Effector CD4-positive, alpha-beta T cell (primary cell): ENCODE measurements at places on chromosomes 1 and 21.

GRCh38 chr1:19645411-19646251 lies 1.5 kb downstream of the NBL1 start:
- no peak for DNase-seq

DNA sequence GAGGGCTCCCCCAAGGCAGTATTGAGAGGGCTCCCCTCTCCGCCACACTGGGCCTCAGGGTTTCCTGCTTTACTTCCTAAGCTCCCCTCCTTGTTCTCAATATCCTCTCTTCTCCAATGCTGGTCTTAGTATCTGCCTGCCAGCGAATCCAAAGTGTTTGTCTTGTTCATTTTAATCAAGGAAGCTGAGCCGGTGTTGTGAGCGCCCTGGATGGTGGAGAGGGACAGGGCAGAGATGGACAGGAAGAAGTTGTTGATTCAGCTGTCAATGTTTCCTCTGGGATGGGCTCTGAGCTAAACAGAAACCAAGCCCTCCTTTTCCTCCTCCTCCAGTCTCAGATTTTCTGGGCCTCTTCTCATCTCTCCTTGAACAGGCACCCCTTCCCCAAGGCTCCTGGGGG lies 5.4 kb downstream of the OLFML3 start:
- DNase-seq, result no peak

DNA sequence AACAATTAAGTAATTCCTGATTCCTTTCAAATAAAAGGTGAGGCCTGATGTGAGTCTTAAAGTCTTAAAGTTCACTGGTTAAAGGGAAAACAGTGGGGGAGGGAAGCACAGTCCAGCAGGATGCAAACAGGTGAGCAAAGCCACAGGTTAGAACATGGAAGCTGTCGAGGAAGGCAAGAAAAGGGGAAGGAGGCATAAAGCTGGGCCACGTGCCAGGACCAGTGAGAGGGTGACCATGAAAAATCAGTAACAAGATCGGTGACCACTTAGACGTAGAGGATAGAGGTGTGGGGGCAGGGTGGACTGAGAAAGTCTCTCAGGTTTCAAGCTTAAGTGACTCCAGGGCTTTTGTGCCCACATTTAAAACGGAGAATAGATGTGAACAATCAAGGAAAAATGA lies 231.3 kb downstream of the SETD4 start:
- no peak for DNase-seq

GRCh38 chr21:41651406-41651805 lies 115.4 kb downstream of the RIPK4 start:
- no peak for DNase-seq

- no peak for DNase-seq
Observed at GRCh38 chr21:45153358-45154318, 79.3 kb downstream of the ADARB1 start.

- DNase-seq, result no peak
Observed at GRCh38 chr1:230502306-230502705, 76.2 kb upstream of the PGBD5 start.

GRCh38 chr1:91872000-91872399 lies 14.0 kb downstream of the TGFBR3 start:
- no peak for DNase-seq

DNA sequence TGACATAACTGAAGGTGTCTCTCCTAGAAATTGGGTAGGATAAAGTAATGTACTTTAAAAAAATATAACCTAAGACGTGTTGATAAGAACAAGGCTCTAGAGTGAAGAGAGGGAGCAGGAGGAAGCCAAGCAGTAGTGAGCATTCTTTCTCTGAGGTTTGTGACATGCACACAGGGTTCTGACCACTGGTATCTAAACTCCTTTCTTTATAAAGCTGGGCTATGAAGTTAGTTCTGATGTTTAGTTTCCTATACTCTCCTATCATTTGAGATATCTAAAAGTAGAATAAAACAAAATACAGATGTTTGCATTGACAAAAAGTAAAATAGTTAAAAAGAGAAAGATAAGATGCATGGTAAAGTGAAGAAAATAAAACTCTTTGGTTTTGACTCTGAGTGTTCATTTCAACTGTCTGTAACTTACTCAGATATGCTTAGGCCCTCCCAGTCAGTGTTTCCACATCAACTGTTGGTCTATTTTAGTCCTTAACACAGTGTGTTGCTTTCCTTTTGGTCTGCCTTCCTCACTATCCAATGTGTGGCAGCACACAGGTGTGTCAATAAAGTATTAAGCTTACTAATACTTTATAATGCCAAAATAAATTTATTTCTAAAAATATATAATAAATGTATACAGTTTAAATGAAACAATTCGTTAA lies 543.5 kb downstream of the PTPRC start:
- no peak for DNase-seq

GRCh38 chr1:55288245-55288644 lies 73.1 kb upstream of the USP24 start:
- DNase-seq, result no peak

GRCh38 chr1:26787381-26787705 lies 407 bp upstream of the PIGV start:
- peak; percentile 51 for DNase-seq

DNA sequence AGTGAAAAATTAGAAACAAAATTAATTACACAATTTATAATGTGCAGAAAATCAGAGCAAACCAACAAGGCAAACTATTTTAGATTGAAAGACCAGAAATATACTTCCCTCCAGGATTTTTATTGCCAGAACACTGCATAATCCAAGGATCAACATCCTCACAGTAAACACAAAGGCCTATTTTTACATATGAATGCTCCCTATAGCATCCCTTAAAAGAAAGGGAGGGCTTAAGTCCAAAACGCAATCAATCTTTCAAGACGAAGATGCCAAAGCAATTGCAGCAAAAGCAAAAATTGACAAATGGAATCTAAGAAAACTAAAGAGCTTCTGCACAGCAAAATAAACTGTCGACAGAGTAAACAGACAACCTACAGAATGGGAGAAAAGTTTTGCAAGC lies 18.6 kb upstream of the CHIA start:
- DNase-seq, result no peak
